Stromal cell of bone marrow (primary cell): ENCODE measurements at places on chromosomes 1 and 21.
A peak's percentile ranks its signal among the peaks of the same experiment; 100 is the strongest.

DNA sequence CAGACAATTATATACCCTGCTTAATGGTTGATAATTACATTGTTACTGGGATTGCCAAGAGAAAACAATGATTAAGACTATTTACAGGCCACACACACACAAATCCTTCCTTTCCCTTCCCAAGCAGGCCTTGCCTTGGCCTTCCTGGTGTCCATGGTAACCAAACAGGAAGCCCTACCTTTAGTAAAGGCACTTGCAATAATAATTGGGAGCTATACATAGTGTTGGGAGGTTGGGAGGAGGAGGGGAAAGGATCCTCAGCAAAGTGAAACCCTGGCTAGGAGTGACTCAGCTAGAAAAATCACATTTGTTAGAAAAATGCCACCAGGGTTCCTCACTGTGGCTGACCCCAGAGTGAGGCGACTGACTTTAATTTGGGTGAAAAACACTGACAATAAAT is 122.3 kb upstream of the ADAR start:
- peak; percentile 23 for DNase-seq

GRCh38 chr1:51058858-51059257 is 43.2 kb upstream of the C1orf185 start:
- no peak for DNase-seq

- DNase-seq = no peak
Observed at GRCh38 chr1:27368869-27369582, 2.3 kb upstream of the MAP3K6 start.

- no peak for DNase-seq
Observed at GRCh38 chr1:161113915-161114314, 3.9 kb downstream of the PFDN2 start.

DNA sequence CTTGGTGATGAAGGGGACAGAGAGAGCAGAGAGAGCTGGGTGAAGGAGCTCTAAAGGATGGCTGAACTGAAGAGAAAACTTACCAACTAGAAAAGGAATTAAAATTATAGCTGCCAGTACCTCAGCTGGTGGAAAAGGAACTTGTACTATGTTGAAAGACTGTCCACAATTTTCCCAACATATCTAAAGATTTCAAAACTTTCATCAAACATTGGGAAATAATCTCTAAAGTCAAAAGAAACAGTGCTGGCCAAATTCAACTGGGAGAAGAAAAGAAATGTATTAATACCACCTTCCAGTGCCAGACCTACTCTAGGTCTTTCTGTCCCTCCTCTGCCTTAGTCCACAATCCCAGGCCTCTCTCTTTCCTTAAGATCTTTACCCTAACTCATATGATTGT is 6.1 kb downstream of the SMG5 start:
- no peak for DNase-seq

GRCh38 chr1:202107321-202107761 is 15.4 kb upstream of the GPR37L1 start:
- DNase-seq = no peak

- DNase-seq = no peak
Observed at GRCh38 chr1:182392050-182393028, 749 bp upstream of the GLUL start.

DNA sequence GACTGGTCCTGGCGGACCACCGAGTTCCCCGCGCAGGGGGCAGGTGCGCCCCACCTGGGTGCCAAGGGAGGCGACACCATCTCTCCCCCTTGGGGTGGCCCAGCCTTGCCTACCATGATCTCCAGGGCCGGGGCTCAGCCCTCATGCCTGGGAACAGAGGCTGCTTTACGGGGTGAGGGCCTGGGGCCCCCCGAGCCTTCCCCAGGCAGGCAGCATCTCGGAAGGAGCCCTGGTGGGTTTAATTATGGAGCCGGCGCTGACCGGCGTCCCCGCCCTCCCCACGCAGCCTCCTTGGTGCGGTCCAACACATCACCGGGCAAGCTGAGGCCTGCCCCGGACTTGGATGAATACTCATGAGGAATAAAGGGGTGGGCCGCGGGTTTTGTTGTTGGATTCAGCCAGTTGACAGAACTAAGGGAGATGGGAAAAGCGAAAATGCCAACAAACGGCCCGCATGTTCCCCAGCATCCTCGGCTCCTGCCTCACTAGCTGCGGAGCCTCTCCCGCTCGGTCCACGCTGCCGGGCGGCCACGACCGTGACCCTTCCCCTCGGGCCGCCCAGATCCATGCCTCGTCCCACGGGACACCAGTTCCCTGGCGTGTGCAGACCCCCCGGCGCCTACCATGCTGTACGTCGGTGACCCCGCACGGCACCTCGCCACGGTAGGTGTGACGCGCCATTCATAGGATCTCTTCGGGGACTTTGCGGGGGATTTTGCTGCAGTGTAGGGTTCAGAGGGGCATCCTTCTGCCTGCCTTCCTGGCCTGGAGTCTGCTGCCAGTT is 38.2 kb downstream of the TP73 start:
- DNase-seq = no peak

GRCh38 chr1:114466334-114467014 is 44.5 kb downstream of the TRIM33 start:
- DNase-seq = no peak

GRCh38 chr1:97920276-97920831 is 480 bp downstream of the DPYD start:
- no peak for DNase-seq

- DNase-seq = no peak
Observed at GRCh38 chr1:29197993-29198392, 16.3 kb upstream of the SRSF4 start.

GRCh38 chr1:205335692-205336091 is 14.1 kb upstream of the NUAK2 start:
- peak; percentile 53 for DNase-seq

DNA sequence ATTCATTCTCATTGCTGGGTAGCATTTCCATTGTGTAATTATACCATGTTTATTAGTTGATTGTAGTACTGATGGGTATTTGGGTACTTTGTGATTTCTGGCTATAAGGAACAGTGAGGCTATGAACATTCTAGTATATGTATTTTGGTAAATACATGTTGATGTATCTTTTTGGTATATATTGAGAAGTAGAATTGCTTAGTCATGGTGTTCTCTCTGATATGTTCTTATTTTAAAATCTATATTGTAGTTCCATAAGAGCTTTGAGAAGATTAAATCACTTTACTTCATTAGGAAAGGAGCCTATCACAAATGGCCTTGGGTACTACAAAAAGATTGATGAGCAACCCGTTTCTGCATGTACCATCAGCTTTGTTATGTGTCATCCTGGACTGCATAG is 13.4 kb downstream of the MIXL1 start:
- no peak for DNase-seq

GRCh38 chr1:116769104-116769452 is 14.8 kb downstream of the CD2 start:
- DNase-seq = no peak

DNA sequence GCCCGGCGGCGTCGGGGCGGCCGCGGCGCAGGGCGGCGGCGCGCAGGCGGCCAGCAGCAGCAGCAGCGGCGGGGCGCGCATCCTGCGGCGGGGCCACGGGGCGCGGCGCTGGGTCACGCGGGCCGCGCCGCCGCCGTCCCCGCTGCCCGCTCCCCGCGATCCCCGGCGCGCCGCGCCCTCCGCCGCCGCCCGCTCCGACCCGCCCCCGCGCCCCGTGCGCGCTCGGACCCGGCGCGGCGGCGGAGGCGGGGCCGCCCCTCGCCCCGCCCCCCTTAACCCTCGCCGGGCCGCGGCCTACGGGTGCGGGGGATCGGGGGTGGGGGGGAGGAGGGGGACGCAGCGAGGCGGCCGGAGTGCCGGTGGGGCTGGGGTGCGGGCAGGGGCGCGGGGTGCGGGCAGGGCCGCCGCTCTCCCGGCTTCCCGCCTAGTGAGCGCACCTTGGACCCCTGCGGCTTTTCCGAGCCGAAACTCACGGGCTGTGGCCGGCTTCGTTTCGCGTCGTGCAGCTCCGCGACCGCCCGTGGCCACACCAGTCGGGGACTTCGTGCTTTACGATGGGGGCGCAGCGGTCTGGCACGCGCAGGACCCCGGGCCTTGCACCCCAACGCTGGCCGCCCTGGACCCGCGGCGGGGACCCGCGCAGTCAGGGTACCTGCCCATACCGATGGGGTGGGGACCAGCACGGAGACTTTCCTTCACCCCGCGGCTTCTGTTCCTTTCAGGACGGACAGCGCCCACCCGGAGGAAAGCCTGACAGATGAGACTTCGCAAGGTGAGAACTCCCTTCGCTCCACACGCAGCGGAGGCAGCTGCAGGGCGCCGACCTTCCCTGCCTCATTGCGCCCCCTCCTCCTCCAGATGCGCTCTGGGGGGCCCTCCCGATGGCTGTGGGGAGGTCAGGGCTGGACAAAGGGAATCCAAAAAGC is at the start of gene FNDC10:
Gene FNDC10, minus strand, starts transcription at position 201 of the 926 bp plus-strand sequence. Its CDS starts 120 bp downstream, at position 81.
- no peak for DNase-seq

DNA sequence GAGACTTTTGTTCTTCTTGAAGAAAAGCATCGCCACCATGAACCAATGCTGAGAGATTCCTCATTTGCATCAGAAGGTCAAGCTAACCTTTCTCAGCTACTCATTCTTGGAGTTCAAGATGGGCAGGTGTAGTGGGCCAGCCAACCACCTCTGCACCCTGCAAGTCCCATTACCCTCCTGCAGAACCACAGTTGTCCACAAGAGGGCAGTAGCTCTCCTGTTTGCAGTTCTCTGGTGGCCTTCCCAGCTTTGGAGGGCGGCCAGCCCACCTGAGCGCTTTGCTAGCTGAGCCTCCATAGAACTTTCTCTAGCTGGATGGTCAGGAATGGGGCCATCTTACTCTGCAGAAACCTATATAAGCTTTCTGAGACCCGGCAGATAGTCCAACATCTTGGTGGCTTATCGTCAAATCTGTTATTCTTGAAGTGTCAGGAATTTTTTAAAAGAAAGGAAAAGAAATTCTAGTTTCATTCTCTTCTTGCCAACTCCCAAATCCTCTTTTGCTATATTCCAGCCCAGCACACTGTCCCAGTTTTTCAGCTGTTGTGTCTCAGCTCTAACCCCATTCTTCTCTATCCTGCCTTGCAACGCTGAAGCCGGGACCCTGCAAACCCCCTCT is 11.0 kb upstream of the LMX1A start:
- DNase-seq = peak; percentile 35

GRCh38 chr1:39378377-39378776 is 113.1 kb upstream of the BMP8A start:
- DNase-seq = no peak

- no peak for DNase-seq
Observed at GRCh38 chr1:3378411-3379208, 75.9 kb upstream of the ARHGEF16 start.

- no peak for DNase-seq
Observed at GRCh38 chr1:26187882-26188281, 2.5 kb upstream of the CATSPER4 start.

DNA sequence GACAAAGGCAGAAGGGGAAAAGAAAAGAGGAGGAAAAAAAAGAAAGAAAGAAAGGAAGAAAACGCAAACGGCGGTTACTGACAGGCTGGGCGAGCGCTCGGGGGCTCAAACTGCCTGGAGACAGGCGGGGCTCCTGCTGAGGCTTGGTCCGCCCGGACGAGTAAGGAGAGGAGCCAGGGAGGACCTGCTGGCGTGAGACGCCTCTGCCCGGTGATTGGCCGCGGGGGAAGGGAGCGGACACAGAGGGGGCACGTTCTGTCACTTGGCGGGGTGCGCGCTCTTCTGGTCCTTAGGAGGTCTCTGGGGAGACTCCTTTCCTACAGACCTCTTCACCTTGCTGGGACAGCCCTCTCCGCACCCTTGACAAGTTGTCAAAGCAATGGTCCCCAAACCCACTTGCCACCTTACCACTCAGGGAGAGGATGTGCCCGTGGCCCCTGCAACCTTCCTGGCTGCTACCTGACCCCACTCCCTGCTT is 791 bp upstream of the PIK3R3 start:
- DNase-seq = no peak

- DNase-seq = no peak
Observed at GRCh38 chr1:81340239-81340638, 460.5 kb upstream of the ADGRL2 start.

- DNase-seq = no peak
Observed at GRCh38 chr1:196660852-196661251, 9.0 kb downstream of the CFH start.

DNA sequence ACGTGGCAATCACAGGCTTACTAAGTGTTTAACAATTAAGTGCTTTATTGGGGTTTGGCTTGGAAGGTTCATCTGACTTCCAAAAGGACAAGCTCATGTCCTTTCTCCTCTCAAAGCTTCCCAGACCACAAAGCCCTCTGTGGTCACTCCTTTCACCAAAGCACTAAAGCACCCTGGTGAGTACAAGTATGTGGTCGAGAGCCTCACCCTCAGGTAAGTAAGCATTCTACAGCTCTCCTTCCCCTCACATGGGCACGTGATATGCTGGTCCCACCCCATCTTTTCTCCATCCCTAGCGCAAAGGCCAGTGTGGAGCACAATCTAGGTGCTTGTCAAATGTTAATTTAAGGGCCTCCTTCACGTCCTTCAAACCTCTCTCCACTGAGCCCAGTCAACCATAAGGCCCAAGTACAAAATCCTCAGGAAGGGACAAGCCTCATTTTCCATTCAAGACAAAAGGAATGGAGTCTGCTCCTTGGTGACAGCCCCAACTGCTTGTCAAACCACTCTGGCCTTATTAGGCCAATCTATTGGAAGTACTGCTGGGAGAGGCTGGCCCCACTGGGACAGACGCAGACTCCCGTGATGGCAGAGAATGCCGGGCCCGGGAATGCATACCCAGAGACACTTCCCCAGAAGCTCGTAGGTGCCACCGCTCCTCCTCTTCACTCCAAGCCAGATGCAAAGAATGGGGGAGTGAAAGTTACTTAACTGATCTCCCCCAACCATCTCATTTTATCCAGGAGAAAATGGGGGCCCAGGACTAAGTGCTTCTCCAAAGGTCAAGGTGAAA is 7.8 kb downstream of the STMN1 start:
- DNase-seq = no peak

DNA sequence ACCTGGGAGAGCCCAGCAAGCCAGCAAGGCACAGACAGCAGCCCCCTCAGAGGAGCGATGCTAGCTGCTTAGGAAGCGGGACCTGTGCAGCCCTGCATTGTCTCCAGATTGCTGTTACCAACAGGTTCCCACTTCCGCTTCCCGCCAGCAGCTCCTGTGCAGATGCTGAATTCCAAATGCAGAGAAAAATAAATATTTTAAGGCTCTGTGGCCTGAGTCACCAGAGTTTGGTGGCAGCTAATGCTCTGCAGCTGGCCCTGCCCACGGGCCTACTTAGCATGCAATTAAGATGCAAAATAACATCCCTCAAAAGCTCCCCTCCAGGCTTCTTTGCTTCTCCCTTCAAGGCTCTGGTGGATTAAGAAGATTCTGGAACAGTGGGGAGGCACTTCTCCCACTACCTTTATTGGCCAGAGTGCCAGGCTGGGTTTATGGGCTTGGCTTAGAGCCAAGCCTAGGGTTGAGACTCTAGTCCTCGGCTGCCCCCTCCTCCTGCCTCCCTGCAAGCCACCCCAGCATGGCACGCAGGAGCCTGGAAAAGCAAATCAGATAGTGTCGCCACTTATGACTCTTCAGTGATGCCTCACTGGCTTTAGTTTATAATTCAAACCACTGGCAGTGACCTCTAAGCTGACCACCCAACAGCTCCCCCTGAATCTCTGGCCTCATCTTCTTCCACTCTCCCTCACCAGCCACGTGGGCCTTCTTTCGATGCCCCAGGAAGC is 207.1 kb upstream of the ZC3H12A start:
- no peak for DNase-seq
